ENCODE measurements at places on chromosomes 6 and 20.

- no peak for DNase-seq
Measured at GRCh38 chr6:7426447-7427169, 37.0 kb downstream of the RIOK1 start.

DNA sequence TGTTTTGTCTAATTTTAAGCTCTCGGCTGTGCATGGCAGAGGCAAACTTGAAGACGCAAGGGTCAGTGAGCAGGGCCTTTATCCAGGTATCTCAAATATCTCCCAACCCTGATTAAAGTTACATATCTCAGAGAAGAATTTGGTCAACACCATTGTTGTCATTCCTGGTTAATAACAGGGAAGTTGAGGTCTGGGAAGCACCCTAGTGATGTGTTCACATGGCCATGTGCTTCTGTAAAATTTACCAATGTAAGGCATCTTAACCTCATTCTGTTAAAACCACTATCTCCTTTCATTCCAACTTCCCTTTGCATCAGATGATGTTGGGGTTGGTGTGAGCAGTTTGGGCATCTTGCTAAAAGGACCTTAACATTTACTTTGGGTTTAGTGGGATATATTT is 4.0 kb upstream of the FAM110A start:
- DNase-seq: no peak

DNA sequence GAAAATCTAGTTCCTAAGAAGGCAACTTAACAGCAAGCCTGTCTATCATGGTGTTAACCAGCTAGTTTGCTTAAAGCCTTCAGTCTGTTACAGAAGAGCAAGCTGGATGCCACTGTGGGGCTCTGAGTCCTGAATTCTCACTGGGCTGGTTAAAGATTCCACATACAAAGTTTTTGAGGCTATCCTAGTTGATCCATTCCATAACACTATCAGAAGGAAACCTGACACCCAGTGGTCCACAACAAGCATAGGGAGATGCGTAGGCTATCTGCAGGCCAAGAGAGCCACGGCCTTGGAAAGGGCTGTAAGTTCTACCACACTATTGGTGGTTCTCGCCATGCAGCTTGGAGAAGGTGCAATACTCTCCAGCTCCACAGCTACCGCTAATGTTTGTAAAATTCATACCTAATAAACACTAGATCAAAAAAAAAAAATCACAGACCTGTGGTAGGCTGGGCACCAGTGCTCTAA is 420 bp upstream of the MCCD1 start:
- no peak for DNase-seq

DNA sequence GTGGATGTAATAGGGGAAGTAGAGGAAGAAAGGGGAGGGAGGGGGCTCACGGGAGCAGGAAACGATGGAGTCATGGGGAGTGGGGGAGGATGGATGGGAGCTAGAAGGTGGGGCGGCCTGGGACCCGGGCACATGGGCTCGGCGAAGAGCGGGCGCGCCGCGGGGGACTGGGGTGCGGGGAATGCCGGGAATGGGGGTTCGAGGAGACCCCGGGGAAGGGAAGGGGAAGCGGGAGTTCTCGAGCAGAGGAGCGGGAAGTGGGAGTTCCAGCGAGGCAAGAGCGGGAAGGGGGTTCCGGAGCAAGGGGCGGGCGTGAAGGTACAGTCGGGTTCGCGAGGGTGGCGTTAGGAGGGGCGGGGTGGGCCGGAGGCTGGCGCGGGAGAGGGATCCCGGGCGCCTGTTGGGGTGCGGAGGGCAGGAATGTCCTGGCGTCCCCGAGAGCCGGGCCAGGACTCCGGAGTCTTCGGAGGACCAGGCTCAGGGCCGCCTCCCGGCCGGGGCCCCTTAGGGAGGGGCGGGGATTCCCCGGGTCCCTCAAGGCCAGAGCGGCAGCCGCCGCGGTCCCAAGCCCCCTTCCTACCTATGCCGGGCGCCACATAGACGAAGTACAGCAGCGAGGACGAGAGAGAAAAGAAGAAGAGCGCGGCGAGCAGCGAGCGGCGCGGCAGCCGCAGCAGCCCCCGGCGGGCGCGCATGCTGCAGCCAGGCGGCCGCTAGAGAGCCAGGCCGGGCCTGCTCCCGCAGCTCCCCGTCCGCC is 504 bp downstream of the B4GALT5 start:
- peak; percentile 20 for DNase-seq

DNA sequence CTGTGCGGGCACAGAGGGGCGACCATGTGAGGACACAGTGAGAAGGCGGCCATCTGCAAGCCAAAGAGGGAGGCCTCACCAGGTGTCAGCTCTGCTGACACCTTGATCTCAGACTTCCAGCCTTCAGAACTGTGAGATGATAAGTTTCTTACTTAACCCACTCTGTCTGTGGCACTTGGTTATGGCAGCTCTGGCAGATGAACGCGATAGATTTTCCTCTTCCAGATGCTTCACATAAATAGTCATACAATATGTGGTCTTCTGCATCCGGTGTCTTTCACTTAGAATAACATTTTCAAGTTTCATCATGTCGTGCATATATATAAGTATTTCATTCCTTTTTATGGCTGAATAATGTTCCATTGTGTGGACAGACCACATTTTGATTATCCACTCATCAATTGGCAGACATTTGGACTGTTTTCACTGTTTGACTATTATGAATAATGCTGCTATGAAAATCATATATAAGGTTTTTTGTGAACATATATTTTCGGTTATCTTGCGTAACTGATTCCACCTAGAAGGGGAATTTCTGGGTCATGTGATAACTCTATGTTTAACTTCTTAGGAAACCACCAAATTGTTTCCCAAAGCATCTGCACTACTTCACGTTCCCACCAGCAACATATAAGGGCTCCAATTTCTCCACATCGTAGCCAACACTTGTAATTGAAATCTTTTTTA is 30.2 kb downstream of the PRR18 start:
- DNase-seq: no peak

DNA sequence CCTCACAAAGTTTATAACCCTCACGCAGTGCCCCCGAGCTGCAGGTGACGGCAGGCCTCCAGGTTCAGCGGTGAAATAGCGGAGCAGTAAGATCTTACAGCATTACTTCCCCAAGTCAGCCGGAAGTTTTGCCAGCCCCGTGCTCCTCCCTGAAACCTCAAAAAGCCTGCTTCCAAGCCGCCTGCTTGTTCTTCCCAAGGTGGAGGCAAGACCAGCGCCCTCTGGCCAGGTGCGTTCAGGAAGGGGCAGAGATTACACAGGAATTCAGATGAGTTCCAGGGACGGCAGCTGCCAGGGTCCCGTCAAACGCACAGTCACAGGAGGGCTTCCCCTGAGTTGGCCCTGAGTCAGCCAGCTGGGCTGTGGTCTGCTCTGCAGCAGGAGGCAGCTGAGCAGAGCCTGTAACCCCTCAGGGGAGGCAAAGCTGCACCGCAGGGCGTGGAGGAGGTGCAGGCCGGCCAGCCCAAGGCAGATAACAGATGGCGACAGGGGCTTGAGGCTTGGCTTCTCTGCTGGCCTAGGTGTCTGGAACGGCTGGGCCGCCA is 124.1 kb upstream of the RPS6KA2 start:
- DNase-seq: no peak

DNA sequence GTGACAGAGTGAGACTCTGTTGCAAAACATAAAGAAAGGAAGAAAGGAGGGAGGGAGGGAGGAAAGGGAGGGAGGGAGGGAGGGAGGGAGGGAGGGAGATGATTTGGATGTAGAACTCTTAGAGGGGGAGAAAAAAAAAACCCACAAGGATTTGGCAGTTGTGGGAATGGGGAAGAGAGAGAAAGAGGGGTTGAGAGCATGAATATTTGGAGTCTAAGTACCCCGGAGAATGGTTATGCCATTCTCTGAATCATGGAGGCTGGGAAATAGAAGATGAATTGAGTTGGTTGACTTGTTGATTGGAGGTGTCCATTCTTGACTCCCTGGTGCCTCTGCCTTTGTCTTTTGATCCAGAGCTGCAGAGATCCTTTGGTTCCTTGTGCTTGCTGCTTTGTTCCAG is 35.7 kb downstream of the RALY start:
- DNase-seq: no peak

DNA sequence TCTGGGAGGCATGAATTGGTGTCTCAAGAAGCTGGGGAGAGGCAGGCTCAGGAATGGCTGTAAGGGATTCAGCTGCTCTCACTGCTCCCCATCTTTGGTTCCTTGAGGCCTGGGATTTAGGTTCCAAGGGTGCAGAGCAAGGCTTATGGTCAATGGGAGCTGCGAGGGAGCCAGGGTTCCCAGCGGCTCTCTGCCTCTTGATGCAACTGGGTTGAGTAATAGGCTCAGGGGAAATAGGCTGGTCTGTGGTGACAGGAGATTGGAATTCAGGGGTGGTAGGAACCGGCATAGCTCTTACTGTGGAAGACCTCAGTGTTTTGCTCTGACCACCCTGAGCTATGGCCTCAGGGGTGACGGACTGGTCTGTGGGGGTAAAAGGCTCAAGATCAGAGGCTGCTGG is 13.0 kb upstream of the NRM start:
- no peak for DNase-seq

DNA sequence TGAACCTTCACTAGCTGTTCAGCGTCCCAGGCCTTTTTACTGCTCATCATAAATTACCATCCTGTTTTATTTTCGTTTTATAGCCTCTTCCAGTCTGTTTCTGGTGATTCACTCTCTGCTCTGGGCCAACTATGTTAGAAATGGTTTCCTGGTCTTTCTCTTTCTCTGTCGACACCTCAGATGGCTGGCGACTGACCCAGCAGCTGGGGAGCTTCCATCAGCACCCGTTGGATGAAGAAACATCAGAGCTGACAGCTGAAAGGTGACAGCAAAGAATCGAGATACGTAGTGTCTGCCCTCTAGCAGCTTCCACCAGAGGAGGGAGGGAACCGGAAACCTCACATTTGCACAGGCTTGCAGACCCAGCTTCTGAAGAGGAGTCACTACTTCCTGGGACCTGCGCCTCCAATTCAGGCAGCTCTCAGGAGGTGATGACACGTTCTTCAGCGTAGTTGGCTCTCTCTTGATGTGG is 82.9 kb upstream of the MLN start:
- DNase-seq: no peak

Data from T-helper 1 cell (primary cell).